Fibroblast of skin of right quadriceps (primary cell): ENCODE measurements at places on chromosomes 5 and 9.

GRCh38 chr5:20486826-20487225 is 498.8 kb upstream of the CDH18 start:
- DNase-seq, result no peak

DNA sequence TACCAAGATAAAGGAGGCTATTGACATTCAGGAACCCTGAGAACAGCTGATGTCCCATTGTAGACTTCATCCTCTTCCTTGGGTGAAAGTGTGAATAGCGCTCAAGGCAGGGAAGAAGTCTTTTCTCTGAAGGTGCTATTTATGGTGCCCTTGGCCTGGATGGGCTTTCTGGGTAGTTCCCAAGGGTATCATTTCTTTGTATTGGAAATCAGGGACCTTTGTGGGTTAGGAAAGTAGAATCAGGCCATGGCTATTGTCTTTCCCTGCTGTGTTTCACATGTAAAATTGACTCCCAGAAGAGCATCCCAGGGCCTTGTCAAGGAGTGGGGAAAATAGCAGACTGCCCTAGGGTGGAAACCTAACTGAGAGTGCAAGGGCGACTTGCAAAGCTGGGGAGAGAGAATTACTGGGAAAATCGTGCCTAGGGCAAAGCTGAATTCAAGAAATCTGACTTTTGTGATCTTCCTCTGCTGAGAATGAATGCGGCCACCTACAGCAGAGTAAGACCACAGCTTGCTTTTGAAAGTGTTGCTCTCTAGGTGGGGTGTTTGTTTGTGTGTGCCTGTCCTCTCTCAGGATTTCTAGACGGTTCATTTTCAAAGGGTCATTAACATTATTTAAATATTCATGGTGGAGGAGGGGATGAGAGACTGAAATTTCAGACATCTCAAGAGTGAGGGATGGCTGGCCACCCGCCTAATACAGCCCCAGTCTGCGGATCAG is 160.6 kb downstream of the C9orf152 start:
- DNase-seq, result no peak

- no peak for DNase-seq
Observed at GRCh38 chr9:90310521-90310876, 332.1 kb downstream of the DIRAS2 start.

GRCh38 chr9:127078988-127079387 is 43.4 kb downstream of the ANGPTL2 start:
- no peak for DNase-seq

- DNase-seq, result peak; percentile 70
Observed at GRCh38 chr5:139422307-139422893, 16.9 kb downstream of the DNAJC18 start.

GRCh38 chr5:153752890-153753289 is 262.4 kb downstream of the GRIA1 start:
- DNase-seq, result peak; percentile 56

GRCh38 chr5:69004127-69004526 is 89.7 kb upstream of the SLC30A5 start:
- DNase-seq, result no peak

DNA sequence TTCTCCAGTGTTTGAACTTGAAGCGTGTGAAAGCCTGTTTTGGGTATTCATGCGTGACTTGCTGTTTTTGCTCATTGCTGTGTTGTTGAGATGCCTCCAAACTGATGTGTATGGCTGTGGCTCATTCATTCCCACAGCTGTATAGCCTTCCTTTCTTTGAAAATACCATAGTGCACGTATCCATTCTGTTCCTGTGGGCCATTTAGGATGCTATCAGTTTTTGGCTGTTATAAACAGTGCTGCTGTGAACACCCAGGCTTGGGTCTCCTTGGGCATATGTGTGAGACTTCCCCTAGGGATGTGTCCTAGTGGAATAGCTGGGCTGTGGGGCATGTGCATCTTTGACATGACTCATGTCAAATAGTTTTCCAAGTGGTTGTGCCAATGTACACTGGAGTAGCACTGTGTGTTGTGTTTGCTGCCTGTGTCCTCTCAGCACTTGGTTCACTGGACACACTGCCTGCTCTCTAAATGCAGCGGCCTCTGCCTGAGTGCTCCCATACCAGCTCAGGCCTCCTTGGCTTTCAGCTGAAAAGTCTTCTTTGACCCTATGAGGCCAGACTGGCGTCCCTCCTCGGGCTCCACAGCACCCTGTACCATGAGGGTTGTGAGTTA is 102.6 kb upstream of the TBC1D2 start:
- DNase-seq, result peak; percentile 38

GRCh38 chr9:134774410-134774809 is 106.2 kb upstream of the FCN2 start:
- no peak for DNase-seq

- DNase-seq, result peak; percentile 35
Observed at GRCh38 chr5:127563136-127563535, 45.7 kb downstream of the PRRC1 start.

DNA sequence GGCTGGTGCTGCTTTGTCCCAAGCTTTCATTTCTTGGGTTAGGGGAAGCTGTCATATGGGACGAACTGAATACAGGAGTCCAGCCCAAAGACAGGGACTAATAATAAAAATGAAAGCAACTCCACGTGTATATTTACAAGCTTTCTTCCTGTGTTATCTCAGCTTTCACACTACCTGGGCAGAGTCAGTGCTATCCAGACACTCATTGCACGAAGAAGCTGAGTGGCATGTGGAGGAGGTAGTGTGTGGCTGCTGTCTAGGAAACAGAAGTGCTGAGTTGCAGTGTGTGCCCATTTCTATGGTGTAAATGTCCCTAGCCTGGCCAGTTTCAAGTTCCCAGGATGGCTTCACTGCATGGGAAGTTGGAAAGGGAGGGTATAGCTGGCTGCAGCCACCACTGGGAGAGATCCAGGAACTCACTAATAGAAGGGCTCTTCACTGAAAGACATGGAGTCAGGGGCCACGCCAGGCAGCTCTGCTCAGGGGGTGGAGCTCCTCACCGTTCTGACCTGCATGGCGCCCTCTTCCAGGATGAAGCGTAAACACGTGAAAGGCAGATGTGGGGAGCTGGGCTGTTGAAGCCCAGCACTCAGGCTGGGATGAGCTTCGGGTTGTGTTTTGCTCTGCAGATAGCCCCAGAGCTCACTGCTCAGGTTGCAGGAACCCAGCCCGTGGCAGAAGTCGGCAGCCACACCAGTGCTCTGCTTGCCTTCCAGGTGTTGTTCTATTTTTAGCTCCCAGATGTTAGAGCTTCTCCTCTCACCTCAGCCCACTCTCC is 116.9 kb downstream of the IRX2 start:
- no peak for DNase-seq

GRCh38 chr5:115379622-115380344 is 83.3 kb upstream of the CCDC112 start:
- no peak for DNase-seq

DNA sequence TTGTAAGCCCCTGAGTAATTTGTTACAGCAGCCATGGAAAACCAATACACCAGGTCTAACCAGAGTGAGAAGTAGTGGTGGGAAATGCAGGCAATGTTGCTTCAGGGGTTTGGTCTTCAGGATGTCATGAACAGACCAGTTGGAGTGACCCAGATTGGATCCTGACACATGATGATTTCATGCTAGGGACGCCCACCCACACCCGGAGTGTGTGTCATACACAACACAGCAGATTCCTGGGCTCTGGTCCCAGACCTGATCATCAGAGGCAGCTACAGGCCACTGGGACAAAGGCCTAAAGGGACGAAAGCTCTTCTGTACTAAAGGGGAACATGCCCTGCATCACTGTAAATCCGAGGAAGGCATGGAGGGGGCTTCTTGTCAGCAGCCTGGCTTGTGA is 194.2 kb downstream of the NSG2 start:
- DNase-seq, result no peak

- DNase-seq, result no peak
Observed at GRCh38 chr9:101513351-101513750, 20.3 kb upstream of the RNF20 start.

- DNase-seq, result peak; percentile 22
Observed at GRCh38 chr5:55991768-55992486, 2.8 kb downstream of the IL6ST start.

- no peak for DNase-seq
Observed at GRCh38 chr5:155699385-155699784, 627.6 kb upstream of the SGCD start.

- DNase-seq, result no peak
Observed at GRCh38 chr9:131096269-131097125, at the start of gene AIF1L. Gene AIF1L (plus strand): TSS chr9:131096531. CDS start chr9:131096630, 99 bp downstream.

GRCh38 chr5:170631466-170632195 is 127.8 kb downstream of the KCNIP1 start:
- no peak for DNase-seq

GRCh38 chr9:71490810-71491209 is 277.5 kb downstream of the CEMIP2 start:
- no peak for DNase-seq

- DNase-seq, result no peak
Observed at GRCh38 chr9:97507428-97507984, 6.0 kb downstream of the TMOD1 start.

DNA sequence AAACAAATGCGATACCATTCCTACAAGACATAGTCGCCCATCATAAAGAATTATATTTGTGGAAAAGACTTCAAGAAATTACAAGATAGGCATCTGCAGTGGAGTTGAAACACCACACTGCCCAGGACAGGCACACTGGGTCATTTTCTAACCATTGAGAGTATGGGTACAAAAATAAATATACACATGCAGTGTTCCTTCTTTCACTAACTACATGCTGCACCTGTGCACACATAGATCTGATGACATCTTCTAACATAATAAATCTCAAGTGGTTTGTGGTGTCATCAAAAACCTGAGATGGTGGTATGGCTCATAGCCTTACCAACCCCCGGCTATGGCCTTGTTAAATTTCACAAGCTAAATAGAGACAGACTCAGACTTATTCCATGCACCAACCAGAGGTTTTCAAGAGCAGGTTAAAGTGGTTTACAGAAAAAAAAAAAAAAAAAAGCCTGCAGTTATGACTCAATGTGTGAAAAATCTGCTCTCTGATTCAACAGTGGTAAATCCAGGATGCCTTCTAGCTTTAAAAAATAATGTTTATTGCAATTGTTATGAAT is 12.4 kb upstream of the NFIB start:
- peak; percentile 75 for DNase-seq

DNA sequence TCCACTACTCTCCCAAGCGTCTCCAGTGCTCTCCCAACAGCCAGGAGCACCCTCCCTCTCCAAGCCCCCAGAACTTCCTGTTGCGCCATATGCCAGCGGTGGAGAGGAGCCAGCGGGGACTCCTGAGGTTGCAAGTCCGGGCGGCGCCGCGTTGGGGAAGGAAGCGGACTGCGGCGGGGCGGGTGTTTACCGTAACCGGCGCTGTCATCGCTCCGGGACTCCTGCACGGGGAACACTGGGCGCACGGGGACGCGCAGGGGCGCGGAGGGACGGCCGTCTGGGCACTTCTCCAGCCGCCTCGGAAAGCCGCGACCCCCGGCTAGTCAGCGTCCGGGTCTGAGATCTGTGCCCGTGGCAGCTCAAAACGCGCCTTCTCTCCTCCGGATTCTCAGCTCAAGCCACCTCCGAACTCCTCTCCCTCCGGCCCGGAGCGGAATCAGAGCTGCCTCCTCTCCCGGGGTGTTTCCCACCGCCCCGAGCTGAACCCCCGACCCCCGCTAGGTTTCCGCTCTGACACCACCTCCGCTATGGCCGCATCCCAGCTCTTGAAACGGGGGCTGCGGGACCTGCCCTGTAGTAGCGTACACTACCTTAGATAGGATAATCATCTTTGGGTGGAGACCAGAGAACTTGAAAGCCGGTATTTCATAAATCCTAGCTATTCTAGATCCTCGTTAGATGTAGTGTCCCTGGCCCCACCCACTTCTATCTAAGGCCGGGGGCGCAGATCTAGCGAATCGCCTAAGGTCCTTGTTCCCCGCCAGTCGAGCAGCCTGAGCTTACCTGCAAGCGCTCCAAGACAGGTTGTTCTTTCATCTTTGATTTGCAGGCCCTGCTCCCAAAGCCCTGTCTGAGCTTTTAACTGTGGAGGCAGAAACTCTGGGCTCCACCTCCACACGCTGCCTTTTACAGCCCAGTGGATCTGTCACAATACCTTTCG is at the start of gene TRPM6:
TSS of gene TRPM6 (minus strand) at position 881 of the 940 bp plus-strand sequence. CDS start at position 816, 65 bp downstream.
- peak; percentile 77 for DNase-seq

GRCh38 chr9:131810351-131811170 is 70.7 kb upstream of the RAPGEF1 start:
- no peak for DNase-seq

GRCh38 chr5:19795218-19795617 is 192.8 kb downstream of the CDH18 start:
- peak; percentile 13 for DNase-seq

DNA sequence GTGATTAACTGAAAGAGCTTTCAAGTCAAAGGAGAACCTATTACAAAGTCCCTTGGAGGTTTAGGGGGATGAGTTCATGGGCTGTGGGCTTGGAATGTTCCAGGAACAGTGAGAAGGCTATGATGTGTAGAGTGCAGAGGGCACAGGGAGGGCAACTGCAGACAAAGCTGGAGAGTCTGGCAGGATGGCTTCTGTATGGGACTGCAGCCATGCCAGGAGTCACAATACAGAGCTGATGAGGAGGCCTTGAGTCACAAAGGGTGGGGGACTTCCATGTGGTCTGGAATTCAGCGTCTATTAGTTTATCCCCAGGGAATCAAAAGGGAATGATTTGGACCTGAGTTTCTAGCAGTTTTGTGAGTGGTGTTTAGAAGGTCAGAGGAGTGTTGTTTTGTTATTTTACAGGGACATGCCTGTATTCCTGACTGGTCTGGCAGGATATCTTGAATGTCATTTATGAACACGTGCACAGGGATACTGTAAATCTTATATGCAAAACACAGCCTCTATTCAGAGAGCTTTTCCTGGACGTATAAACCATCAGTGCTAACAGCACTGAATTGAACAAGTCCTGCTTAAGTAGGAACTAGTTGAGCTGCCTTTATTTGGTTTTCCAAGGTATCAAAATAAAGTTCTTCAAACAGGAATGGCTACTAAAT is 14.3 kb upstream of the TEK start:
- DNase-seq, result peak; percentile 80

- peak; percentile 95 for DNase-seq
Observed at GRCh38 chr5:169742771-169743296, 105.8 kb downstream of the DOCK2 start.

DNA sequence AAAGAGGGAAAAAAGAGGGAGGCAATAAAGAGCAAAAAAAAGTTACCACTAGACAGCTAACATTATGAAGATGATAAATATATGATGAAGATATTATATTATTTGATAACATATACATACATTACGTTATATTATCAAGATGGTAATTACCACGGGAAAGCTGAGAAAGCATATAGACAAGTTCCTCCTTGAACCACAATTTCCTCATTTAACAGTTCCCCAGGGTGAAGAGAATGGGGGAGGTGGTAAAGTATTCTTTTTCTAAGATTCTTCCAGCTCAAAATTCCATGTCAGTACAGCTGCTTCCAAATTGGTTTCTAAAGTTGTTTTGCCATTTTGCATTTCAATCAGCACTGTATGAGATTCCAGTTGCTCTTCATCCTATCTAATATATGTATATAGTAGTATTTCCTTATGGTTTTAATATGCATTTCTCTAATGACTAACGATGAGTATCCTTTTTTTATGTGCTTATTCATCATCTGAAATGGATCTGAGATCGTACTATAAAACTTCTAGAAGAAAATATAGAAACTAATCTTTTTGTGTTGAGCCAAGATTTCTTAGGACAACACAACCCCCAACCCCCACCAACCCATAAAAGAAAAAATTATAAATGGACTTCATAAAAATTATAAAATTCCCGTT is 49.5 kb upstream of the C9orf72 start:
- peak; percentile 5 for DNase-seq
